ENCODE measurements at places on chromosomes 13 and 19. TPM values are rescaled to one million over a fixed set of nuclear protein-coding genes. Genes with fewer than 3 reads are reported as not detected.

HSH2D gene
- total RNA-seq = under 0.01 TPM

DNA sequence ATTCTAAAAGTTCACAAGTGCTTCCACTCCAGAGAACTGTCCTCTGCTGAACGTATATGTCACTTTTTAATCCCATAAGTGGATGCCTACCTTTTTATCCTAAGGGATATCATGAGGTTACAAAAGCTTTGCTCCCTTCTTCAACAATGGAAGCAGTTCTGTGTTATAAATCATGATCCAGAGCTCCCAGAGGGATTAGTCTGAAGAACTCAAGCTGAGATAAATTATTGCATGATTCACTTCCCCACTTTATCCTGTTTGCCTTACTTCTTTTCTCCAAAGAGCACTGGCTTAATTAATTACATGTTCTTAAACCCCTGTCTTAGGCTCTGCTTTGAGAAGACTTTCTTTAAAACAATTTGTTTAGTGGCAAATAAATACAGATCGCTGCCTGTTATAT, 246.7 kb downstream of the PCDH17 start:
- no peak for DNase-seq

ZNF230 gene
- total RNA-seq = 4.2 TPM

DNA sequence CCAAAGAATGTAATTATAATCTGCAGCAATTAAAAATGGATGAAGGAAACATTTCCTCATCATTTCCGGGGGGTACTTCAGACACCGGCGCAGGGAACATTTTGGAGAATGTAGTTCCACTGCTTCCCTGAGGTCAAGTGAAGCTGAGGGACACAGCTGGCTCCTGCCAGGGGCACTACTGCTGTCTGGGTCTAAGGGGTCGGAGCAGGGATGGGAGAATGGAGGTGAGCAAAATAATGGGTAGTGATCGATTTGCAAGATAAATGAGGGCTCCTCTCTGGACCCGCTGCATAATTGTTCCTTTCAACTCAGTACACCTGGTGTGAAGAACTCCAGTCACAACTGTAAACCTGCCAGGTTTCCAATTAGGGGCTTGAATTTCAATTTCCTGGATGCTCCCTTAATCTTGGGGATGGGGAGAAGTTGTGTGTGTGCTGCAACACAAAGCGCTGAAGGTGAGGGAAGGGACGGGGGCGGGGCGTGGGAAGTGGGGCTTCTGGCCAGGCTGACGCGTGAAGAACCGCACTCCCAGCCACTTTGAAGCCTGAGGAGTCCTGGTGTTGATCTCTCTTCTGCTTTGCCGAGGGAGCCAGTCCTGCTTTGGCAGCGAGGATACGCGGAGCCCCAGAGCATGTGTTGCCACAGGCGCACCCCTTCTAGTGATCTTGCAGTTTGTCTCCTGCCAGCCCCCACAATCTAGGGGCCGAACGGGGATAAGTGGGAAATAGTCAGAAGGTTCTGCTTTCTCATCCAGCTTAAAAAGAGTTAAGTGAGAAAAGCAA, 57.9 kb upstream of the PCDH8 start:
- DNase-seq = no peak

TRAPPC6A gene
- 7.0 TPM for total RNA-seq

GRCh38 chr13:94996445-94996844, 284.1 kb upstream of the SOX21 start:
- no peak for DNase-seq

DNA sequence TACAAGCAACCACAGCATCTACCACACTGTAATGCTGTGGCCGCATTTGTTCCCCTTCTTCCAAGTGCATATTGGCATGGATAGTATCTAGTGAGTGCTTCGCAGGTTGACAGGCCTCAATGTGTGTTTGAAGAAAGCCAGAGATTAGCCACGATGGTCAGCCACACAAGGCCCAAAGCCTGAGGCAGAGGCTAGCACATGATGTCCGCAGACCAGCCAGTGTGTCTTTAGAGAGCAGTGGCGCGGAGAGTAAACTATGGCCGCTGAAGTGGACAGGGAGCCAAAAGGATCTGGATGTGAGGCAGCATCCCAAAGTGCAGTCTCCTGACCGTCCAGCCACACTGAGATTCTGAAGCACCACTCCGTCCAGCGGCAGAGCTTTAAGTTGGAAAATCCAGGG, 36.0 kb downstream of the BRD4 start:
- DNase-seq = no peak

DNA sequence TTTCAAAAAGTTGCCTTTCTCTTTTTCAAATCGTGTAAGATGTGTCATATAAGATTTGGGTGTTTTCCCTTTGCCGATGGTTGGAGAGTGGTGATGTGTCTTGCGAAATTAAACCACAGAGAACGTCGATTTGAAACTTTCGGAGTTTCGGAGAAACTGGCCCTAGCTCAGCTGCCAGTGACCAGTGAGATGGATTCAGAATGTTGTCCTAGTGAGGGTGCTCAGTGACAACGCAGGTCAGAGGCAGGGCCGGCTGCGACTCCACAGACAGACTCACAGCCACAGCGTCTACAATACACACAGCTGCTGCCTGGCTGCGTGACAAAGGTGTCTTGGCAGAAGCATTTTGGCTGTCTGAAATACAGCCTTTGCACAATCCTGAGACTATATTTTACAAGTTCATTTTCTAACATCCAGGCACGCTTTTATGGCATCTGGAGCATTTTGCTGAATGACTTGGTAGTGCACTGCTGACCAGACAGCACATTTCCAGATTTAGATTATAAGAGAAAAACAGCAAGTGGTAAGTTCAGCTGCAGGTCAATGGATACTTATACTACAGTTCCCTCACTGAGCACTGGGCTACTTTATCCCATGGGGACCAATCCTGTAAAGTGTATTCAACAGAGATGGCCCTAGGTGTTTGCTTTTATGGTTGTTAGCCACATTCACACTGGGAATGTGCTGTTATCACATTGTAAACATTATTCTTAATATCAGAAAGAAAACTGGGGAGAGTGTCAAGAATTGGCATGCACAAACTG, 207.5 kb downstream of the KCNRG start:
- DNase-seq = peak; percentile 96

DNA sequence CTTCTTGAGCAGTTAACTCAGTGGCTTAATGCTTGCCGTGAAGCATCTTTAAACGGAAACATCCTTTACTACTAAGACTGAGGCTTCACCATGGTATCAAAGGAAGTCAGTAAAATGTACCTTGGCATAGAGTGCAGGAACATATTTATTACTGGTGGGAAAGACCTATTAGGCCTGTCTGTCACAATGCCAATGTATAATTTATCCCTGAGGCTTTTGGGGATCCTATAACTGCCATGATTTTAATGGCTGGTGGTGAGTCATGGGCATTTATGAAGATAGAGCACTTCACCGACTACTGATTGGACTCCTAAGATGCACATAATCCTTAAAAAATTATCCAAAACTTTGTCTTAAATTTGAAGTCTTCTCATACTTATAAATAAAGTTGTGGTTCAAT, 79.6 kb downstream of the FGF14 start:
- DNase-seq = no peak

DNA sequence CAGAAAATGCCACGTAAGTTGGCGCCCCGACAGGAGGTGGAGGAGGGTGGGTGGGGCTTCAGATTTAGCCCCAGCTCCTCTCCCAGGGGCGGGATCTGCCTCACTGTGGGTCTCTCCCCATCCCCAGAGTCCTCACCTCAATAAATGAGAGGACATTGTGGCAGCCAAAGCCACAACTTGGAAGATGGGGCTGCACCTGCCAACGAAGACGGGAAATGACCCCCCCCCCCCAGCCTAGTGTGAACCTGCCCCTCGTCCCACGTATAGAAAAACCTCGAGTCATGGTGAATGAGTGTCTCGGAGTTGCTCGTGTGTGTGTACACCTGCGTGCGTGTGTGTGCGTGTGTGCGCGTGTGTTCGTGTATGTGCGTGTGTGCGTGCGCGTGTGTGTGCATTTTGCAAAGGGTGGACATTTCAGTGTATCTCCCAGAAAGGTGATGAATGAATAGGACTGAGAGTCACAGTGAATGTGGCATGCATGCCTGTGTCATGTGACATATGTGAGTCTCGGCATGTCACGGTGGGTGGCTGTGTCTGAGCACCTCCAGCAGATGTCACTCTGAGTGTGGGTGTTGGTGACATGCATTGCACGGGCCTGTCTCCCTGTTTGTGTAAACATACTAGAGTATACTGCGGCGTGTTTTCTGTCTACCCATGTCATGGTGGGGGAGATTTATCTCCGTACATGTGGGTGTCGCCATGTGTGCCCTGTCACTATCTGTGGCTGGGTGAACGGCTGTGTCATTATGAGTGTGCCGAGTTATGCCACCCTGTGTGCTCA, 1.5 kb upstream of the TRAPPC5 start:
- no peak for DNase-seq

DNA sequence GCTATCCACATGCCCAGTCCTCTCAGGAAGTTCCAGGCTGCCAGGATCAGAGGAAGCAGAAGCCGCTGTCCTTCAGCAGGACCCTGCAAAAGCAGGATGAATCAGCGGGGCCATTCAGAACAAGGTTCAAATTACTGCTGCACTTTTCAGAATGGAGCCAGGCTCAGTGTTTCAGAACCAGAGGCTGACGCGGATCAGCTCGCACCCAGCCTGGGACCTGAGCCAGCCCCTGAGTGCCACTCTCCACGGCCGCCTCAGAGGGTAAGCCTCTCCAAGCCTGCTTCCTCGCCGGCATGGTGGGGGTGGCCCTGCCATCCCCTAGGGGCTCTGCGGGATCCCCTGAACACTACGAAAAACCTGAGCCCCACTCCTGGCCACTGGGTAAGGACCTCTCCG, 24.7 kb downstream of the RASA3 start:
- DNase-seq = no peak

DNA sequence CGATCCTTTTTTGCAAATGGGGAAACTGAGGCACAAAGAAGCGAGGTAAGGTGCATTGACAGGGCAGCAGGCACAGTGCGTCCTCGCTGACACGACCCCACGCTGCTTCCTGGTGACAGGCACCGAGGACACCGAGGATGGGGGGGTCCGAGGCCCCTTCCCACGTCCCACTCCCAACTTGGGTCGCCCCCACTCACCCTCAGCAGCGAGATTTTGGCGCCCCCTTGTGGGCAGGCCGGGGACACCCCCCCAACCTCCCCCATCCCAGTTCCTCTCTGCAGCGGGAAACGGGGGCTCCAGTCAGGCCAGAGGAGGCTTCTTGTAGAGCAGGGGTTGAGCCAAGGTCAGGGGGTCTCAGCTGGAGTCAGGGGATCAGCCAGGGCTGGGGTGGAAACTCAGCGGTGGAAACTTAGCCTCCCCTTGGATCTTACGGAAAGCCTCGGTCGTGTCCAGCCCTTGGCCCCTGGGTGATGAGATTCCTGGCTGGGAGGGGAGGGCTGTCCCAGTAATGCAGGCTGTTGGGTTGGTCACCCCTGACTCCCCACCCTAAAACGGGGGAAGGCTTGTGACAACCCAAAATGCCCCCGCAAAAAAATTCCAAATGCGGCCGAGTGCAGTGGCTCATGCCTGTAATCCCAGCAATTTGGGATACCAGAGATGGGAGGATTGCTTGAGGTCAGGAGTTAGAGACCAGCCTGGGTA, 8.2 kb downstream of the SMIM24 start:
- DNase-seq = no peak

DNA sequence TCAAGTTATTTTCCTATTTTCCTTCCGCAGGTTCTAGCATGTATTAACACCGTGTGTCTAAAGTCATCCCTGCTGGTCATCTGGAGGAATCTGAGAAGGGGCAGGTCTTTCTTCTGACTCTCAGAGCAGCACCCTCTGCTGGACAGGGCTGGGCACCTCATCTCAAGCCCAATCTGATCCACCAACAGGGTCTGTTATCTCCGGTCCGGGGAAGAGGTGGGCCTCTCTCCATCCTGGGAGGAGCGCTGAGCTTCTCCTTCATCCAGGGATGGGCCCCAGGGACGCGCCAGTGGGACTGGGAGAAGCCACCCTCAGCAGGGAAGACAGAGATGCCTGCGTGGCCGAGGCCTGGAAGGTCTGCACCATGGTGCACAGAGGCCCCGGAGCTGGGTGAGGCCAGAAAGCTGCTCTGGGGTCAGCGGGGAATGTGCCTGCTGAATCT, 26.0 kb upstream of the ZNF331 start:
- DNase-seq = peak; percentile 43

LILRA2 gene
- total RNA-seq = not detected

DNA sequence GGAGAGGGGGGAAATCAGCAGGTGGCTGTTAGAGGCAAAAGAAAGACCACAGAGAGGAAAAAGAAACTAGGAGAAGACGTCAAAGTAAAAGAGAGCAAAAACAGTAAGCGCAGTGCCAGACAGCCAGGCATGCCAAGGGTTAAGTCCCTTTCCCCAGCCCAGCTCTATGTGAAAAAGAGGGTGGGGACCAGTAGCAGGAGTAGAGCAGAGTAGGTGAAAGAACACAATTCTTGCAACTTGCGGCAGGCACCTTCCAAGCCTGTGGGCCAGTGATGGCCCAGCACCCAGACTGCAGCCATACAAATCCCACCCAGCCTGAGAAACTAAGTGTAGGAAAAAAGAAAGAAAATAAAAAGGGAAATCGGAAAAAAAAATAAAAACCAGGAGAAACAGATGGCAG, 64.2 kb upstream of the ZNF85 start:
- no peak for DNase-seq

GRCh38 chr13:74641586-74641985, 507.4 kb upstream of the KLF12 start:
- DNase-seq = peak; percentile 29

DNA sequence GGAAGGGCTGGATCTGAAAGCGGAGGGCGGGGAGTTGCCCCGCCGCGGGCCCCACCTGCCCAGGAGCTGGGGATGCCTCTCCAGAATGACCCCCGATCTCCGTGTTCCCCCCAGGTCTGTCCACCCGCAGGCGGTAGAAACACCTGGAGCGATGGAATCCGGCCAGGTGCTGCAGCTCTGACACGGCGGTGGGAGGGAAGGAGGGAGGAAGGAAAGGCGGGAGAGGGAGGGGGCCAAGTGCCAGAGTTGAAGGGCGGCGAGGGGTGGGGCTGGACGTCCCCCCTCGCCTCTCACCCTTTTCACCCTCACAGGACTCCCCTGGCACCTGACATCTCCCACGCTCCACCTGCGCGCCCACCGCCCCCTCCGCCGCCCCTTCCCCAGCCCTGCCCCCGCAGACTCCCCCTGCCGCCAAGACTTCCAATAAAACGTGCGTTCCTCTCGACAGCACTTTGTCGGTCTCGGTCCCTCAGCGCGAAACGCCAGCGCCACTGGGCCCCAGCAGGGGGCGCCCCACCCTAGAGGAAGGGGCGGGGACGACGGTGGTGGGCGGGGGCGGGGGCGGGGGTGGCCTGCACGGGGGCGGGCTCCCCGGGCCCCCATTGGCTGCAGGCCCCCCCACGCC, 337 bp upstream of the FXYD7 start:
- DNase-seq = no peak

DACH1 gene
- under 0.01 TPM for total RNA-seq

DNA sequence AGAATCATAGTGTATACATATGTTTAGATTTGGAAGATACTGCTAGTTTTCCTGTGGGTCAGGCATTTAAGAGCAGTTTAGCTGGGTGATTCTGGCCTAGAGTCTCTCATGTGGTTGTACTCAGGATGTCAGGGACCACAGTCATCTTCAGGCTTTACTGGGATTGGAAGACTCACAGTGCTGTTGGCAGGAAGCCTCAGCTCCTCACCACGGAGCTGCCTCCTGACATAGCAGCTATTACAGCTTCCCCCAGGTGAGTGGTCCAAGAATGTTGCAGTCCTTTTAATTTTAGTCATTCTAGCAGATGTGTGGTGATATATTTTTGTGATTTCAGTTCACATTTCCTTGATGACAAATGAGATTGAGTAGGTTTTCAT, 16.9 kb upstream of the GPR18 start:
- peak; percentile 72 for DNase-seq

FCGBP gene
- total RNA-seq = 0.19 TPM

GRCh38 chr13:27040826-27041108, 130.8 kb downstream of the USP12 start:
- DNase-seq = no peak

THSD1 gene
- total RNA-seq = 27.2 TPM

ZNF808 gene
- total RNA-seq = 21.3 TPM

GRCh38 chr19:15196360-15197005, 4.3 kb downstream of the NOTCH3 start:
- DNase-seq = no peak

Measured in mammary epithelial cell (primary cell).